ENCODE measurements at places on chromosomes 2 and 18.

DNA sequence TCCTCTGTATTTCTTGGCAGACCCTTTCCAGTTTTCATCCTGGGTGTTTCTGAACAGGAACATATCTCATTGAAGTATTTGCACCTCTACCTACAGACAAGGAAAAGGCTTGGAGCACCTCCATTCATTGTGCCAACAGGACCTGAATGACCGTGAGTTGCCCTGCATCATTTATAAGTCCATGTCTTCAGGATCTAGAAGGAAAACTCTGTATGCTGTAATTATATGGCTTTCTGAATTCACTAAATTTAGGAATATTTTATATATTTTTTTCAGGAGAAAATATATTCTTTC is 402.3 kb upstream of the SLC14A2 start:
- no peak for DNase-seq

DNA sequence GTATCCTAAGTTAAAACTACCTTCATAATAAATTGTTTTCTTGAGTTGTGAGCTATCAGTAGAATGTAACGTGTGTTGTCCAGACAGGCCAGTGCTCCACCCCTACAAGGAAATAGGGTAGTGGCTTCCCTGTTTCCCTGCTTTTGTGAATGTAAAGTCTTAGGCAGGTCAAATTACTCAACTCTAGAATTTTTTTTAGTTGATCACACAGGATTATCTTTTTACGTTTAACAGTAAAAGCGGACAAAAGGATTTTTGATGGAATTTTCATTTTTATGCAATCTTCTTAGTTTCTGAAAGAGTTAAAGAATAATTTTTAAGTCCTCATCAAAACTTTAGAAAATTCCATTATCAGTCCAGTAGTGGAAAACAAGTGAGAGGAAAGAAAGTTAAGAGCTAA is 38.2 kb downstream of the GPD2 start:
- no peak for DNase-seq

GRCh38 chr2:229526951-229527350 is 187.4 kb downstream of the DNER start:
- no peak for DNase-seq

GRCh38 chr2:72144632-72145288 is 2.9 kb downstream of the CYP26B1 start:
- DNase-seq, result no peak

DNA sequence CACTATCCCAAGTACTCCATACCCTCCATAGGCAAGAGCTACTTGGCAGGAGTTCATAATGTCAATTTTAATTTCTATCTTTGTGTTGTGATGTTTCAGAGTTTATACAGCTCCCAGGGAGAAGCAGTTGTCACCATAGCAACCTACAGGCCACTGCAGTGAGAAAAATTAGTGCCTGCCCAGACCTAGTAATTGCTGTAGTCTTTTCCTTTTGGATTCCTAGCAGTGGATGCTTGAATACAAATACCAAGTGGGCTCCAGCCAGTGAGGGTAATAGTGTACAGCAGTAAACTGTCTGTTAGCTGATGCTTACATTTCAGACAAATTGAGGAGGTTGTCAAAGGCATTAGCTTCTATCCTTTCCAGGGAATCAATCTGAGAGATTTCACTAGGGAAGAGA is 26.7 kb downstream of the LHCGR start:
- DNase-seq, result no peak

- DNase-seq, result no peak
Measured at GRCh38 chr2:66814916-66815315, 380.0 kb downstream of the MEIS1 start.

- no peak for DNase-seq
Measured at GRCh38 chr2:40329739-40330030, 122.2 kb downstream of the SLC8A1 start.

GRCh38 chr2:796141-796985 is 119.2 kb upstream of the TMEM18 start:
- no peak for DNase-seq

DNA sequence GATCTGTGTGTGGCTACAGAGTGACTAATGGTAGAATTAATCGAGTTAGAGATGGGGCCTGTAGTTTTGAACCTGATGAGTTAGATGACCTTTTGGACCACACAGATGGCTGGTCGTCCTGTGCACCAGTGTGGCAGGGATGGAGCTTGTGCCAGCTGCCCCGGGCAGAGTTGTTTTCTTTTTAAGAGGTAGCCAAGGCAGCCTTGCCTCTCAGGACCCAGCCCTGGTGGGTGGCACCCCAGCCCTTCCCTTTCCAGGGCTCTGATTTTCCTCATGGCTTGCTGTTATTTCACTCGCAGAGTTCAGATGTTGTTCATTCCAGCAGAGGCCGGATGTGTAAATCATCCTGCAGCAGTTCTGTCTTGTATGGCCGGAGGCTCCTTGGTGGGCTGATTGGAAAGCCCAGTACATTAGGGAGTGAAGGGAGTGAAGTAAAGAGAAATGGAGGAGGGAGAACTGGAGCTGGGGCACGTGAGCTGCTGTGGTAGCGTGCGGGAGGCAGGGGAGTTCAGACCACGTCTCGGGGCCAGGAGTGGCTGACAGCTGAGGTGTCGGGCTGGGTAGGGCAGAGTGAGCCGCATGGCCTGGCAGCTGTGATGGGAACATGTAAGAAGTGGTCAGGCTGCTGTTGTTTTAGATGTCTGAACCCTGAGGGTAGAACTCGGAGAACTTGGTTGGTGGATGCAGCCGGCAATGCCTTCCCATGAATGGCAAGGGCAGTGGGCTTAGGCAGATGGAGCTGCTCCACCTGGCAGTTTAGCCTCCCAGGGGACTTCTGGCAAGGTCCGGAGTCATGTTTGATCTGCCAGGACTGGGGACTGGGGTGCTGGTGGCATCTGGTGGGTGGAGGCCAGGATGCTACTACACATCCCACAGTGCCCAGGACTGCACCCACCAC is 28.8 kb downstream of the ASAP2 start:
- no peak for DNase-seq

GRCh38 chr18:41767960-41768359 is 187.1 kb upstream of the PIK3C3 start:
- DNase-seq, result no peak

- no peak for DNase-seq
Measured at GRCh38 chr2:69902213-69902922, 8.6 kb downstream of the SNRNP27 start.

DNA sequence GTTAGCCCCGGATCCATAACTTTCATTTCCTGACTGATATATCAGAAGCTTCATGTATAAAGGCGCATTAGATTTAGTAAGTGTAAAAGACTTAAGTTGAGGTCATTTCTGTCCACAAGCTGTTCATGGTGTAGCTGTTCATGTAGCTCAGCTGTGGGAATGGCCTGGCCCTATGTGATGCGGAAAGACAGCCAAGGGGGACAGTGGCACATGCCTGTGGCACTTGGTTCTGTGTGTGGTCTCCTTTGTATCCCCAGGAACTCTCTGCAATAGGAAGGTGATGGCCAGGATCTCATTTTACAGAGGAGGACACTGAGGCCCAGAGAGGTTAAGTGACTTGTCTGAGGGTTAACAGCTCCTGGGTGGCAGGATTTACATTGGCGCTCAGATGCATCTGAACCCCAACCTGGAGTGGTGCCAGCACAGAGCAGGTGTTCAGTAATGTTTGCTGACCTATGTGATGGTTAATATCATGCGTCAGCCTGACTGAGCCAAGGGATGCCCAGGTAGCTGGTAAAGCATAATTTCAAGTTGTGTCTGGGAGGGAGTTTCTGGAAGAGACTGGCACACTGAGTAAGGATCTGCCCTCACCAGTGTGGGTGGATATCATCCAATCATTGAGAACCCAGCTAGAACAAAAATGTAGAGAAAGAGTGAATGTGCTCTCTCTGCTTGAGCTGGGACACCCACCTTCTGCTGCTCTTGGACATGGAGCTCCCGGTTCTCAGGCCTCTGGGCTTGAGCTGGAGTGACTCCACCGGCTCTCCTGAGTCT is 25.4 kb downstream of the HPCAL1 start:
- no peak for DNase-seq

- DNase-seq, result peak; percentile 53
Measured at GRCh38 chr2:28366496-28367282, 26.0 kb upstream of the FOSL2 start.

DNA sequence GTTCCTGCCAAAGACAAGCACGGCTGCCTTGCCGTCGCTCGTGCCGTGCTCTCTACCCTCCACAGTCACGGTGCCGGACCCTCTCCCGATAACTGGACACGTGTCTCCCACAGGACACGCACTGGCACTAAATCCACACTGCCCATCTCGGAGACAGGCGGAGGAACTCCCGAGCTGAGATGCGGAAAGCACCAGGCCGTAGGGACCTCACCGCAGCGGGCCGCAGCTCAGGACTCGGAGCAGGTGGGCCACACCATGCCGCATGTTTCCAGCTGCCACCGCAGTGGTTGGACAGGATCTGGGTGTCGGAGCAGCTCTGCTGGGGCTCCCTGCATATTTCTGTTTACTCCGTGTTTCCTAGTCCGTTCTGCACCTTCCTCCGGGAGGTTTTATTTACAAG is 127.2 kb downstream of the TPO start:
- DNase-seq, result no peak

DNA sequence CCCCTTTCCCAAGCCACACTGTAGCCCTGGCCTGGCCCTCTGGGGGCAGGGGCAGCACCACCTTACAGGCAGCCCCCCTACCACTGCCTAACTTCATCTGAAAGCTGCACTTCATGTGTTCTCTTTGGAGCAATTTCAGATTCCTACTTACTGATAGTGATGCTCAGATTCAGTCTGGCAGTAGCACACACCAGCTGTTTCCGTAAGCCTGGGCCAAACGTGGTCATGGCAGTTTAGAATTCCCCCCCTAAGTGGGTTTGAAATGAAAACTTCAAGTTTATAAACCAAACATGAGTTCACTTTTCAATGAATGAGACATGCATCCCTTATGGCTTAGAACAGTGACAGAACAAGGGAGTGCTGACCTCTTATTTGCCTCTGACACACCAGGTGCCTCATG is 29.4 kb downstream of the GDF7 start:
- no peak for DNase-seq

GRCh38 chr2:197207106-197207505 is 103.5 kb downstream of the ANKRD44 start:
- DNase-seq, result no peak

GRCh38 chr18:29547626-29548025 is 1370.7 kb upstream of the CDH2 start:
- no peak for DNase-seq

GRCh38 chr2:5748391-5748790 is 56.2 kb downstream of the SOX11 start:
- no peak for DNase-seq

- DNase-seq, result no peak
Measured at GRCh38 chr2:10352361-10352760, 49.7 kb downstream of the HPCAL1 start.

DNA sequence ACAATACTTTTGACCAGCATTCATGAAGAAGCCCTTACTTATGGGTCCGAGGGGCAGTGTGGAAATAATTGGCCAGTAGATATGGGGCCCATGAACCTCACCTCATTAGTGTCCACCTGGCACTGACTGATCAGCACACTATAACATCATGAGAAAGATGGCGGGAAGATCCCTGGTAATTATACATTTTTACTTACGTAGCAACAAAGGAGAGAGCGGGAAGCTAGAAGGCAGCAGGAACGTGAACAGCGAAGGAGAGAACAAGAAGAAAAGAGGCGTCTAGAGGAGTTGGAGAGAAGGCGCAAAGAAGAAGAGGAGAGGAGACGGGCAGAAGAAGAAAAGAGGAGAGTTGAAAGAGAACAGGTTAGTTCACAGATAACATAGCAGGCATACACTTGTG is 136.0 kb upstream of the IL1R2 start:
- DNase-seq, result no peak

- no peak for DNase-seq
Measured at GRCh38 chr2:97906307-97906706, 89.4 kb downstream of the TMEM131 start.

GRCh38 chr2:88071365-88071764 is 3.7 kb downstream of the SMYD1 start:
- no peak for DNase-seq

GRCh38 chr2:20241973-20242726 is 17.2 kb upstream of the SDC1 start:
- peak; percentile 23 for DNase-seq

DNA sequence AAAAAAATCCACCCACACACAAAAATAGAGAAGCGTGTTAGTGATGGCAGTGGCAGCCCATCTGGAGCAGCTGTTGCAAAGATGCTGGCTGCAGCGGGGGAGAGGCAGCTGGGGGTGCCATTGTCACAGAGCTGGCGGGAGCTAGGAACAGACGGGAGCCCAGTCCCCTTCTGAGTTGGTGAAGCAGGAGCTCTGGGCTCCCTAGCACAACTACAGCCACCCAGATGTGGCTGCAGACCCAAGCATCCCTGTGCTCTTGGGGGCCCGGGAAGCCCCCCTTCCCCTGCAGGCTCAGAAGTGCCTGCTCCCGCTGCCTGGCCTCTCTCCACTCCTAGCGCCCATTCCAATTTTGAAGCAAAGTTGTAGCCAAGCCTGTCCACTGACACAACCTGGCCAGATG is 366.6 kb upstream of the MC4R start:
- DNase-seq, result no peak

DNA sequence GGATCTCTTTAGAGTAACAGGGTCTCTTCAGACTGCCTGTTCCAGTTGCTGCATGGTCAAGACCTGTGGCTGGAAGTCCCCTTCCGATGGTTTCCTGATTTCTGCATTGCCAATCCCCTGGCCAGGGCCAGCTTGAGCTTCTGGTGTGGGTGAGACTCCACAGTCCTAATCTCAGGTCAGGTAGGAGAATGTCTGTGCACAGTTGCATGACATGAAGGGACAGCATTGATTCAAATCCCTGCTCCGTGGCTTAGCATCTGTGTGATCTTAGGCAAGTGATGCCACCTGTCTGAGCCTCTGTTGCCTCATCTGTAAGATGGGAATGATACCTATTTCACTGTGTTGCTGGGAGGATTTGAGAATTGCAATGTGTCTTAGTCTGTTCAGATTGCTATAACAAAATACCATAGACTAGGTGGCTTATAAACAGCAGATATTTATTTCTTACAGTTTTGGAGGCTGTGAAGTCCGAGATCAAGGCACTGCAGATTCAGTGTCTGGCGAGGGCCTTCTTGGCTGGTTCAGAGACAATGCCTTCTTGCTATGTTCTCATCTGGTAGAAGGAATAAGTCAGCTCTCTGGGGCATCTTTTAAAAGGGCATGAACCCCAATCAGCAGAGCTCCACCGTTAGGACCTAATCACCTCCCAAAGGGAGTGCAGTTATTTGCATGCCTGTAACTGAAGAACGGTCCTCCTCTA is 66.2 kb downstream of the ATOH8 start:
- no peak for DNase-seq

DNA sequence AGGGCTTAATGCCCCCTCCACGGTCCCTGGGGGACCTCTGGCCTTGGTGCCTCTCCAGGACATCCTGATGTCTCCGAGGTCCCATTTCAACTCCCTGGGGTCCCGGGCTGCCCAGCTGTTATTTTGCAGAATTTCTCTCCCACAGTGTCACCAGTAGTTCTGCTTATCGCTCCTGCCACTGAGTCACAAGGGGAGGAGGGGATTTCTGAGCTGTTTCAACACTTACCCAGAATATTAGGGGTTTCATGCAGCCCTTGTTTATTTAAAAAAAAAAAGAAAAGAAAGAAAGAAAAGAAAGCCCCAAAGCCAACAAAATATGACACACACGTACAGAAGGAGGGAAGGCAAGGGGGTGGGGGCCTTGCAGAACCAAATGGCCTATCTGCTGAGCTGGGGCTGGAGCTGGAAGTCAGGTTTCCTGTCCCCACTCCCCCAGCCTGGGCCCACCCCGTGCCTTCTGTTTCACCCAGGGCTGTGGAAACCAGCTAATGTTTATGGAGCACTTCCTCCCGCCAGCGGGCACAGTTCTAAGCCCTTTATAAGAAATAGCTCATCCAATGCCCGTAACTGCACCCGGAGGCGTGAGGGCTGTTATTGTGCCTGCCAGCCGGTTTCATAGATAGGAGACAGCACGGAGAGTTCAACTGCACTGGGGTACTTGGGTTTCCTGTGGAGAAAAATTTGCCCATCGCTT is 8.4 kb upstream of the ARID5A start:
- DNase-seq, result peak; percentile 61

Measured in stimulated activated CD8-positive, alpha-beta memory T cell treated with anti-CD3 and anti-CD28 coated beads, Interleukin-15, amount 100 ng/mL, for 48 hours (primary cell).